ENCODE measurements at places on chromosomes 1 and 21. TPM values are rescaled to one million over a fixed set of nuclear protein-coding genes. Genes with fewer than 3 reads are reported as not detected.
A peak's percentile ranks its signal among the peaks of the same experiment; 100 is the strongest.

Gene DENND2C
- 1.9 TPM for total RNA-seq

Gene BSND
- not detected for total RNA-seq

Gene KRTAP22-2
- total RNA-seq: not detected

Gene OR2L3
- total RNA-seq: not detected

Gene SRP9
- 486 TPM for total RNA-seq

Gene FCMR
- not detected for total RNA-seq

Gene OLIG2
- not detected for total RNA-seq

Gene SMPDL3B
- 0.62 TPM for total RNA-seq

Gene TRIM17
- 0.72 TPM for total RNA-seq

Gene NDUFS2
- 133 TPM for total RNA-seq

Gene APOBEC4
- total RNA-seq: not detected

Gene NEK7
- 18.6 TPM for total RNA-seq

Gene SKI
- 88.1 TPM for total RNA-seq

Gene SLC1A7
- total RNA-seq: not detected

- DNase-seq: no peak
Observed at GRCh38 chr1:182433580-182433979, 16.4 kb upstream of the RGSL1 start.

GRCh38 chr1:112697781-112698201 lies 9.1 kb downstream of the RHOC start:
- no peak for DNase-seq

GRCh38 chr21:18058731-18059398 lies 185.8 kb upstream of the CHODL start:
- DNase-seq: no peak

GRCh38 chr1:26692211-26692792 lies 3.5 kb upstream of the ARID1A start:
- DNase-seq: peak; percentile 98

DNA sequence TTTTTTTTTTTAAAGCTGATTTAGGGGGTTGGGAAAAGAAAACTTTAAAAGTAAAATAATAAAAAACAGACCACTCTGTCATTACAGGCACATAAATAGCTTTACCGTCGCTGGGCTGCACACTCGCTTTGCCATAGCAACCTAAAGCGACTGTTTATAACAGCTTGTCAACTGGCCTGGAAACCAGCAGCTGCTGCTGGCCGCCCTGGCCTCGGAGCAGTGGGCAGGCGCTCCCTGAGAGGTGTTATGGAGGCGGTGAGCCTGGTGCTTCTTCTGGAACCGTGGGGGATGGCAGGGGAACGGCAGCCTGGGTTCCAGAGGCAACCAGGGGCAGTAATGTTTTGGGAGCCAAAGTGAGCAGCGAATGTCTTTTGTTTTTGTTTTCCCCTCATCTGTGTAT lies 45.7 kb downstream of the ATP2B4 start:
- DNase-seq: no peak

DNA sequence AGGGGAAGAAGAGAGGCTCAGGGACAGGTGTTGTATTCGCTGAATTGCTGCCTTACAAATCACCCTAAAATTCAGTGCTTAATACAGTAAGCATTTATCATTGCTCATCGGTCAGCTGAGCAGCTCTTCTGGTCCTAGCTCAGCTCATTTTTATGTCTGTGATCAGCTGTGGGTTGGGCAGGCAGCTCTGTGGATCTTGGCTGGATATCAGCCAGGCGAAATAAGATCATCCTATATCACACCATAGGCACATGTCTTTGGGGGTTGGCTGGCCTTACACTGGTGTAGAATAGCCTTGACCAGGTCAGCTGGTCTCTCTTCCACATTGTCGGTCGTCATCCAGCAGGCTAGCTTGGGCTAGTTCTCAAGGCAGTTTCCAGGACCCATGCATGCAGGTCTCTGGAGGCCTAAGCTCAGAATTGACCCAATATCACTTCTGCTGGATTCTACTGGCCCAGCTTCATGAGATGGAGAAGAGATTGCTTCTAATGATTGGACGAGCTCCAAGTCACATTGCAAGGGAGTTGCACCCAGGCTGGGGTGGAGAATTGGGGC lies 448.6 kb downstream of the KIF26B start:
- DNase-seq: no peak

DNA sequence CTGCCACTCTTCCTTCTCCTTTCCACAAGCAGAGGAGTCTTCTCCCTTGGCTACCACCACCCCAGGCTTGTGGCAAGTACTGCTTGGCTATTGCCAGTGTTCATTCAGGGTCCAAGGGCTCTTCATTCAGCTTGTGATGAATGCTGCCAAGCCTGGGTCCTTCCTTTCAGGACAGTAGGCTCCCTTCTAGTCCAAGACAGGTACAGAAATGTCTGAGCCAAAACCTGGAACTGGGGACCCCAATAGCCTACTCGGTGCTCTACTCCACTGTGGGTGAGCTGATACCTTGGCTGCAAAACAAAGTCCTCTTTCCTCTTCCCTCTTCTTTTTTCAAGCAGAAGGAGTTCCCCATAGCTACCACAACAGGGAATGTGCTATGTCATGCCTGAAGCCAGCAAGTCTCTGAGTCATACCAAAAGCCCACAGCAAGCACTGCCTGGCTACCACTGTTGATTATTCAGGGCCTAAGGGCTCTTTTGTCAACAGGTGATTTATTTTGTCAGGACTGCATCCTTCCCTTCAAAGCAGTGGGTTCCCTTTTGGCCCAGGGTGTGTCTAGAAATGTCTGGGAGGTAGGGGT lies 268.9 kb downstream of the HHAT start:
- peak; percentile 59 for DNase-seq

- DNase-seq: no peak
Observed at GRCh38 chr21:44724196-44724595, 12.8 kb upstream of the TSPEAR start.

GRCh38 chr1:62625415-62625814 lies 28.1 kb downstream of the ANGPTL3 start:
- peak; percentile 62 for DNase-seq

GRCh38 chr1:109425391-109426280 lies 612 bp downstream of the PSMA5 start:
- DNase-seq: peak; percentile 38

DNA sequence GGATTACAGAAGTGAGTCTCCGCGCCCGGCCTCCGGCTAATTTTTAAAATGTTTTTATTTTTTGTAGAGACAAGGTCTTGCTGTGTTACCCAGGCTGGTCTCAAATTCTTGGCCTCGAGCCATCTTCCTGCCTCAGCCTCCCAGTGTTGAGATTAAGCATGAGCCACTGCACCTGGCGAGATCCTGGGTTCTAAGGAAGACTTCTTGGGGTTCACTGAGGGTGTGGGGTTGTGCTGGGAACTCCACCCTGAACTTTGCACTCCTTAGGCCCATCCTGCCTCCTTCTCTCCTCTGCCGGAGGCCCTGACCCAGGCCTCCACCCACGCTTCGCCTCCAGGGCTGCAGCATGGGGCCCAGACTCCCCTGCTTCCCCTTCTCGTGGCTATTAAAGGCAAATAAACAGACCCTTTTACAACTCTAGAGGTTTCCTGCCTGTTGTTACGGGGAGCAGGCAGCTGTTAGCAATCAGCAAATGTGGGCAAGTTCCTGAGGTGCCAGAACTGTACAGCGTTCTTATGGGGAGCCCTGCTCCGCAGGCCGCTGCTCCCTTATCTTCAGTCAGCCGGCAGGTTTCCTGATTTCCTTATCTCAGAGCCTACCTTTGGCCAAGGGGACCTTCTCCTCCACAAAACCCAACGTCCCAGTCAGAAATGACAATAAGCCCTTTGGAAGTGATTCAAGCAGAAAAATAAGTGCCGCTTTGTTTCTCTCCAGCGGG lies 41.0 kb upstream of the LIN9 start:
- DNase-seq: no peak

DNA sequence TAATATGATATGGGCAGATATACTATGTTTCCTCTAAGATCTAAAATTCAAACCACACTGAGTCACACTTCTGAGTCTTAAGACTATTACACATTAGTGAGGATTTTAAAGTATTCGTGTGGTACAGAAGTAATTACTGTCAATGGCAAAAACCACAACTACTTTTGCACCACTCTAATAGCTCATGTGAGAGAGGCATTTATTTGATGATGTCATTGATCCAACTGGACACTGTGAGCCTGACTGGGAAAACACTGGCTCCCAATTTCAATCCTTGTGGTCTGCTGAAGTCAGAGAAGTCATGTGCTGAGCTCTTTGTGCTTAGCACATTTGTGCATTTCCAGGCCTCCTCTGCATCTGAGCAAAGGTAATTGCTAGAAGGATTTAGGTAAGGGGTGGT lies 377.8 kb downstream of the USH2A start:
- DNase-seq: no peak

- DNase-seq: peak; percentile 76
Observed at GRCh38 chr1:67832737-67833601, at the start of gene GNG12. Gene GNG12, minus strand, starts transcription at chr1:67833467. Its CDS starts 125,781 bp downstream, at chr1:67707686.

GRCh38 chr1:54220004-54220811 lies 20.2 kb downstream of the MRPL37 start:
- no peak for DNase-seq

DNA sequence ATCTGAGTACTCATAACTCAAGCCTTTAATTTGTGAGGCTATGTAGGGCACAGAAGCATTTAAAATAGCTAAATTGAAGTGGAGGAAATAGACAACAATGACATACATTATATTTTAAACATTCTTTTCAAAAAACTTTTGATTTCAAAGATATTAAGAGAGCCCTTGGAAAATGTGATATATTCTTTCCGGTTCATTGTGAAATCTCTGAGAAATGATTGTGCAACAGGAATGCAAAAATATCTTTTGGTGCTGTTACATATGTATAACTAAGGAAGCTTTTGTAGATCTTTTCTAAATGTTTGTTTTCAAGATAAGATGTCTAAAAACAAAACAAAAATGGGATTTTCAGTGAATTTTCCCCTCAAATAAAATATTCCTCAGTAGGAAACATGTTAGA lies 185.2 kb downstream of the LEPR start:
- peak; percentile 55 for DNase-seq

DNA sequence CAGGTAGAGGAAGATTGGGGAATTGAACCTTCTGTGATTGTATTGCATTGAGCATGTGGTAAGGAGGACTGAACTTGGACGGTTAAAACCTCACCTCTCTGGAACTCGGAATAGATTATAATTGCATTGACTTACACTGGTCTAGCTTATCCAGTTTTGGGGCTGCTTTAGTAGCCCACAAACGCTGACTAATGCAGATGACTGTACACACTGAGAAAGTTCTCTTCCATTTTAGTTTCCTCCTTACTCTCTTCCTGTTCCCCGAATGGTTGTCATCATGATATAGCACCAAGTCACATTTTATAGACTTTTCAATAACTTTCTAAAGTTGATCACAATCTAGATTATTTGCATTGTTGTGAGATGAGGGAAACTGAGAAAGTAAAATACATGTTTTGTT lies 78.2 kb downstream of the NFIA start:
- DNase-seq: no peak

- peak; percentile 41 for DNase-seq
Observed at GRCh38 chr1:234608911-234609690, 877 bp downstream of the IRF2BP2 start.

DNA sequence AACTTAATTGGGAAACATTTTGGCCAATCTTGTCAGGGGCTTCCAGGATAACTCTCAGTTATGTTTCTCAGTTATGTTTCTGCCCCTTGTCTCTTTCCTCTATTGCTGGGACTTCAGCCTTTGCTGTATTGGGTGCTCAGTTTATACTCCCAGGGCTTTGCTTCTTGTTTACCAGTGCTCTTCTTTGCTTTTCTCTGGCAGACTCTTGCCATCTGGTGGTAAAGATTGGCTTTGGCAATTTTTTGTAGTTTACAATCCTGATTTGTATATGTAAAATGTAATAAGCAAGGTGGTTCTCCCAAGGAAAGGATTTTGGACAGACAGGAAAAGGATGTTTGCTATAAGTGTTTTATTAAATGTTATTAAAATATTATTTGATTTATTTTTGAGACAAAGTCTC lies 37.9 kb downstream of the FABP3 start:
- peak; percentile 50 for DNase-seq

- DNase-seq: no peak
Observed at GRCh38 chr21:34072145-34073031, 990 bp upstream of the MRPS6 start.

GRCh38 chr1:157993147-157993917 lies at the start of gene KIRREL1:
Gene KIRREL1, plus strand, starts transcription at chr1:157993645. Its CDS starts 32 bp downstream, at chr1:157993677.
- DNase-seq: peak; percentile 90

DNA sequence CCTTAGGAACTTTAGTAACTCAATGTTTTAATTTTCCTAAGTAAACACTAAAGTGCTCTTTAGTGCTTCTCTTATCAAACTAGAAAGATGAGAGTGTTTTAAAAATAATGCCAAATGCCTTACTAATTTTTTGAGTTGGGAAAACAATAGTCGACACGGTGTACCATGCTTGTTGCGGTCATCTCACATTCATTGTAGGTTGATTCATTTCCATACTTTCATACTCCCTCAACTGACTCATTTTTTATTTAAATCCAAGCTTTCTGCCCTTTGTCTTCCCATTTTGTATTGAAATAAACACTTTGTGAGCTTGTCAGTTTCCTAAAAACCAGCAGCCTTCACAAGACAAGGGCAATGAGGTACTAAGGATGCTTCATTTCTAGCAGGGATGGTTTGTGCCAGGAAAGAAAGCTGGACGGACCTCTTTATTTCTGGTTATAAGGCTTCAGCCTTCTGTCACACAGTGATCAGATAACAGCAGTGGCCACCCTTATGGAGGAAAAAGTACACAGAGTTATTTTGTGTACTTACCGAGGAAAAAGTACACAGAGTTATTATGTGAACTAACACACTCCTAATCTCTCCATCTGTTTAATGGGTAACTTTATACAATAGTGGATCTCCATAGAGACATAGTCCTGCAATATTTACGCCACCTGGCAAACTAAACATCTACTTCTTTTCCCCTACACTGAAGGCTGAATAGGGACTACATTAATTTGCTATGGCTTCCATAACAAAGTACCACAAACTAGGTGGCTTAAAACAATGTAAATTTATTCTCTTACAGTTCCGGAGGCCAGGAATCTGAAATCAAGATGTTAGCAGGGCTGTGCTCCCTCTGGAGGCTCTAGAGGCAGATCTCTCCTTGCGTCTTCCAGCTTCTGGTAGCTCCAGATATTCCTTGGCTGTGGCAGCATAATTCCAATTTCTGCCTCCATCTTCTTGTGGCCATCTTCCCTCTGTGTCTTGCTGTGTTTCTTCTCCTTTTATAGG lies 13.0 kb upstream of the CCDC190 start:
- DNase-seq: no peak

DNA sequence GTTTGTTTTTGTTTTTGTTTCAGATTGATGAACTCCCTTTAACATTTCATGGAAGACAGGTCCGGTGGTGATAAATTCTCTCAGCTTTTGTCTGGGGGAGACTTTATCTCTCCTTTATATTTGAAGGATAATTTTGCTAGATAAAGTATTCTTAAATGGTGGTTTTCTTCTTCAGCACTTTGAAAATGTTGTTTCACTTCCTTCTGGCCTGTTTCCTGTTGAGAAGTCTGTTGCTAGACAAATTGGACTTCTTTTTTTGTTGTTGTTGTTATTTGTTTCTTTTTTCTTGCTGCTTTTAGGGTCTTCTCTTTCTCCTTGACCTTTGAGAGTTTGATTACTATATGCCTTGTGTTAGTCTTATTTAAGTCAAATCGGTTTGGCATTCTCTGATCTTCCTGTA lies 50.8 kb downstream of the CRP start:
- DNase-seq: no peak

GRCh38 chr21:28126521-28127174 lies 866.0 kb downstream of the LTN1 start:
- DNase-seq: no peak

GRCh38 chr1:69794831-69795230 lies 227.1 kb downstream of the LRRC7 start:
- no peak for DNase-seq

All from A673 (cell line).